Activated CD4-positive, alpha-beta T cell treated with anti-CD3 and anti-CD28 coated beads for 4 hours (primary cell): ENCODE measurements at places on chromosomes 12 and 14.

DNA sequence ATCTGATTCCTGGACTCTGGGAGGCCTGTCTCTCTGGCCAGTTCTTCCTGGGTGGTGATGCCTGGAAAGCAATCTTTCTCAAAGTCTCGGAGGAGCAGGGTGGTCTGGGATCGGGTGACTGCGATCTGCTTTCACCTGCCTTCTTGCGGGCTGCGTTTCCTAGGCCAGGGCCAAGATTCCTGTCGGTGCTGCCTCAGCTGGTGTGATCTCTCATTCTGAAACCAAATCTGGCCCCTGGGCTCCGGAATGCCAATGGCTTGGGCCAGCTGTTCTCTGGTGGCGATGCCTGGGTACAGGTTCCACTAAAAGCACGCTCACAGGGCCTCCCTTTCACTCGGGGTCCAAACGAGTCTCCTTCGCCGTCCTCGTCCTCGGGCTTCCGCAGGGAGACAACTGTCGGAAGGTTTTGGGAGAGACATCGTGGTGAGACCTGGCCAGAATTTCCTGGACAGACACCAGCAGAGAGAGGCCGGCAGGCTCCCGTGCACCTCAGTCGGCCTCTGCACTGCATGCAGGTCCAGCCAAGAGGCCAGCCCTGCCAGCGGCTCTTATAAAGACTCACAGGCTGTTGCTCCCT lies 187.1 kb downstream of the ALG10 start:
- DNase-seq, result no peak

GRCh38 chr12:118052324-118053070 lies 8.5 kb downstream of the WSB2 start:
- DNase-seq, result no peak

- no peak for DNase-seq
These were observed 137.3 kb downstream of the CEP83 start for GRCh38 chr12:94322346-94322745.

DNA sequence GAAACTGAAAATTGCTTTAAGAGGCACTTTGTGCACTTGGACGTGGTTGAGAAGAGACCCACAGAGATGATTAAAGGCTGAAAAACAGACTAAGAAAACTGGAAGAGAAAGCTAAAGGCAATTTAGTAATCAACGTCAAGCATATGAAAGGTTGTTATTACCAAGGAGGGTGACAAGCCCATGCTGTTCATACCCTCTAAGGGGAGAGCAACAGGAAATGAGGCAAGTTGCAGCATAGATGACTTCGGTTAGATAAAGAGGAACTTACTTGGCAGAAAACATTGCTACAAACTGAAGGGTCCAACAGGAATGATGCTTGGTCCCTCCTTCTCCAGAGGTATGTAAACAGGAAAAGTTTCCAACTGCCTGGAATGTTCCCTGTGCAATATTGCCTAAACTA lies 107.8 kb downstream of the DUSP6 start:
- DNase-seq, result no peak

DNA sequence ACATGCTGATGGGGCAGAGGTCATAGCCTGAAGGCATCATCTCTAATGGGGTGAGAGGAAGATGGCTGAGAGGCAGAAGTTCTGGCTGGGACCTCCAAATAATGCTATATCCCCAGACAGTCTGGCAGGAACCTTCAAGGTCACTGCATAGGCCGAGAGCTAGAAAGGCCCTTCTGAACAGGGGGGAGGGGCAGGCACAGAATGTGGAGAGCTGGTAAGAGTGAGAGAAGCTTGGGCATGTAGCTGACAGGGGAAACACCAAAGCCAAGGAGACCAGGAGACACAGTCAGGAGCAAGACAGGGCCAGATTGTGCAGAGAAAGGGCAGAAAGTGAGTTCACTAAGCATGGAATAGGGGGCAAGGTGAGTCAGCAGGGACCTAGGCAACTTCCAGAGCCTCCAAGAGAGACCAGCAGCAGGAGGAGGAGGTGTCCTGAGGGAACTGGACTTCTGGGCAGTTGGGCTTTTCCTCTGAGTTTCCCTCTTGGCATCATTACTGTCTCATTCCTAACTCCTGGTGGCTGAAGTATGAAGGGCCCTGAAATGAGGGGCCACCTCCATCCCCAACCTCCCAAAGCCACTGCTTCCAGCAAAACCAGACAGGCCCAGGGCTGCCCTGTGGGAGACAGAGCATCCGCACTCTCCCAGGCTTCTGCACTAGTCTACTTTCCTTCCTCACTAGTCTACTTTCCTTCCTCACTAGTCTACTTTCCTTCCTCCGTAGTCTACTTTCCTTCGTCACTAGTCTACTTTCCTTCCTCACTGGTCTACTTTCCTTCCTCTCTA lies 17.1 kb downstream of the ANO2 start:
- no peak for DNase-seq

GRCh38 chr12:54221402-54221984 lies 32.7 kb upstream of the SMUG1 start:
- DNase-seq, result no peak
